ENCODE measurements at places on chromosomes 3 and 15.

GRCh38 chr3:25350725-25351114 lies 77.3 kb upstream of the RARB start:
- DNase-seq, result no peak

- DNase-seq, result no peak
Observed at GRCh38 chr15:45855907-45856579, 221.2 kb downstream of the SQOR start.

- DNase-seq, result no peak
Observed at GRCh38 chr15:76480267-76480666, 143.7 kb downstream of the ISL2 start.

GRCh38 chr3:197424266-197424665 lies 125.9 kb upstream of the DLG1 start:
- no peak for DNase-seq

DNA sequence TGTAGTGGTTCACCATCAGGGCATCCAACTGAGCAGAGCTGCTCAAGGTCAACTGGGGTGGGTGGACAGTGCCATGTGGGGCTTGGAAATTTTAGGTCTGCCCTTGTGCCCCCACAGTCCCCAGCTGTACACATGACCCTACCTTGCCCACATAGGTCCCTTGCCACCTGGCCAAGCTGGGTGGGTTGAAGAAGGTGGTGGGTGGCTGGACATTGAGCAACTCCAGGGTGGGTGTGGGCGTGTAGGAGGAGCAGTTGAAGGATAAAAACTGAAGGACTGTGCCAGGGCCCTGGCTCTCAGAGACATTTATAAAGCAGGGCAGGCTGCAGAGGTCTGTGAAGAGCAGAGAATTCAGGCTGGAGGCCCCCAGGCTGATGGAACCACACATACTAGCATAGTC lies 568 bp downstream of the CDHR4 start:
- no peak for DNase-seq

DNA sequence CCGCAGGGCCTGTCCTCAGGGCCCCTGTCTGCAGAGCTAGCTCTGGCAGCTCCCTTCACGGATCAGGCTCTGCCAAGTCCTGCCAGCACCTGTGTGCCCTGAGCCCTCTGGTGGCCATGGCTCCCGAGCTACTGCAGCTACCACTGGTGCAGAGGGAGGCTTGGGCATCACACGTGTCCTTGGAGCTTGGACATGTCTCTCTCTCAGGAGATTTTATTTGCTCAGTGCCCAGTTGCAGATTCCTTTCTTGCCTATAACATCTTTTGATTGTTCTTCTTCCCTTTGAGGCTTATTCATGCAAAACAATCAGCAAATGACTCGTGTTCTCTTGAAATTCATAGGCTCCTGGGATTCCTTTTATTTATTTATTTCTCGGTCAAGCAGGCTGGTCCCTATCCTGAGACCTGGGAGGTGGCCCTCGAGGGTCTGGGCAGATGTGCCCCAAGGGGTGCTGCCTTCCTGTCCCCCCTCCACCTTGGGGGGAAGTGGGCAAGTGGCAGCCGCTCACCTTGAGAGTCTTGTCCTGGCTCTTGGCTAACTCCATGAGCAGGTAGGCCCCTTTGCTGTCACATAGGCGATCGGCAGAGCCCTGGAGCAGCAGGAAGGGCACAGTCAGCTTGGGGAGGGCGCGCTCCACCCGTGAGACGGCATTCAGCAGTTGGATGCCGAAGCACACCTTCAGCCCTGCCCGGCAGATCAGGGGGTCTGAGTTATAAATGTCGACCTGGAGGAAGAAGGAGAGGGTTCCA lies 21.9 kb downstream of the ABTB1 start:
- no peak for DNase-seq

DNA sequence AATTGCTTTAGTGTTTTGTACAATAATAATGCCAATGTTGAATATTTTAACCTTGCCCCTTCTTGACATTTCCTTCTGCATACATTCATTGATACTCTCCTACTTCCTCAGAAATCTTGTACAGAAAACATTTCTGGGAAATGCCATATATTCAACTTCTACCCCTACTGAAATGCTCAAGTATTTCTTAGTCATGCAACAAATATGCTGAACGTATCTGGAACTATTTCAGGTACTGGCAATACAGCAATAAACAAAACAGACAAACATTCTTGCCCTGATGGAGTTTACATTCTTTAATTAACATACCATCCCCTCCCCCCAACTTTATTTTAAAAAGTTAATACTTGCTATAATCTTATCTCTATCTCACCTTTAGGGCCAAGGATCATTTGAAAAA lies 147.2 kb downstream of the STAG1 start:
- no peak for DNase-seq
